ENCODE measurements at places on chromosomes 5 and 9.
A peak's percentile ranks its signal among the peaks of the same experiment; 100 is the strongest.

DNA sequence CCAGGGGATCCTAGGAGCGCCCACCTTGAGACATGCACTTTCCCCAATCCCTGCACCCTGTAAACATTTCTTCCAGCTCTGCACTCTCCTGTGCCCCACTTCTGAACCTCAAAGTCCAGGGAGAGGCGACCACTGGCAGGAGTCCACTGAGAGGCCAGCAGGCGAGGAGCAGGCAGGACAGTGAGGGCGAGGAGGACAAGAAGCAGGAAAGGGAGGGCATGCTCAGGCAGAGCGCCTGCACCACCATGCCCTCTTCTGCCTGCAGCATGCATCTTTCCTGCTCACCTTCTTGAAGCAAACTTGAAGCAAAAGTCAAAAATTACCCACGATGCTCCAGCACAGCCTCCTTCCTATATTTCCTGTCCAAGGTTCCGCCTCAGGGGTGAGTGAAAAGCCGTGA is 10.1 kb downstream of the ARSB start:
- DNase-seq, result no peak

DNA sequence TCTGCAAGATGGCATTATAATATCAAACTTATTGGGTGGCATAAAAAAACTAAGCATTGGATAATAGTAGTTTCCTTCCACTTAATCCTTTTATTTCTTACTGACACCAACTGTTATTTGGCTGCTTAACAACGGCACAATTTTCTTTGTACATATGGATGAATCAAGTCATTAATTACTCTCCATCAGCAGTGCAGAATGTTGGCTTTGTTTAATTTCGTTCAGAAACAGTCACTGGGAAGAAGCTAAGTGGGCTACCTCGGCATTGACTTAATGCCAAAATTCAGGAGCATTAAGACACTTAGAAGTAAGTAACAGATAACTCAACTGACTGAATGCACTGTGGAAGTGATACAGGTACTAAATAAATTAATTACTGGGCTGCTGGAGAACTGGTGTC is 460.4 kb downstream of the CTNND2 start:
- peak; percentile 28 for DNase-seq

GRCh38 chr5:57642698-57643097 is 160.1 kb upstream of the ACTBL2 start:
- DNase-seq, result no peak

GRCh38 chr9:114696814-114697544 is 15.0 kb upstream of the TEX48 start:
- DNase-seq, result no peak

DNA sequence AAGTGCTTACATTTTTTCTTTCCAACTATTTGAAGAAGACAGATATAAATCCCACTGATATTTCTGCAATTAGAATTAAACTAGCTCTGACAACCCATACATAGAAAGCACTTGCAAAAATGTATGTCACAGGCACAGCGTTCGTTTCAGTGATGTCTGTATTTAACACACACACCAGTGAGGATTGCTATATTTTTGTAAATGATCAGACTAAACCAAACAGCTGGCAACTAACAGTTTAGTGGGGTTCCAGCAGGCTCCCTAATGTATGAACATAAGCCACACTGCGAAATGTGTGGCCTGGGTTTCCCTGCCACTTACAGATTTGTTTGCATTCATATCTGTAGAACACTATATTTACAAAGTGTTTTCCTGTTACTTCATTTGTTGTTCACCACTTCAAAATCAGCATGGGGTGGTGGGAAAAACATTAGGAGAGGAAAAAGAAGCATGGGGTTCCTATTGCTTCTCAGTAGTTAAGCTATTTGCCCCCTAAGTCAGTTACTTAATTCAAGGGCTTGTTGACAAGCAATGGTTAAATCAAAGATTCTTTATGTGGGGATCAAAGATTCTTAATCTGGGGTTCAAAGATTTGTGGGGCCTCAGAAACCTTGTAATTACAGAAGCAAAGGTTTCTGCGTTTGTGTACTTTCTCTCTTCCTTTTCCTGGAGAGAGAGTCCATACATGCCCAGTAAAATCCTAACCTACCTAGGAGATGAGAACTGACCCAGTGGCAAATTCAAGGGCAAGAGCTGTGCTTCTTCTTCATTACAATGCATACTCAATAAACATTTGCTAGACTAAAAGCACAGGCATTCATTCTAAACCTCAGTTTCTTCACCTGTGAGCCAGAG is 27.1 kb downstream of the ZNF608 start:
- DNase-seq, result no peak

GRCh38 chr5:177994561-177995190 is 1.4 kb downstream of the PROP1 start:
- no peak for DNase-seq

GRCh38 chr5:159061179-159061796 is 38.4 kb downstream of the EBF1 start:
- DNase-seq, result no peak

GRCh38 chr9:123312306-123312877 is 43.6 kb upstream of the CRB2 start:
- no peak for DNase-seq

DNA sequence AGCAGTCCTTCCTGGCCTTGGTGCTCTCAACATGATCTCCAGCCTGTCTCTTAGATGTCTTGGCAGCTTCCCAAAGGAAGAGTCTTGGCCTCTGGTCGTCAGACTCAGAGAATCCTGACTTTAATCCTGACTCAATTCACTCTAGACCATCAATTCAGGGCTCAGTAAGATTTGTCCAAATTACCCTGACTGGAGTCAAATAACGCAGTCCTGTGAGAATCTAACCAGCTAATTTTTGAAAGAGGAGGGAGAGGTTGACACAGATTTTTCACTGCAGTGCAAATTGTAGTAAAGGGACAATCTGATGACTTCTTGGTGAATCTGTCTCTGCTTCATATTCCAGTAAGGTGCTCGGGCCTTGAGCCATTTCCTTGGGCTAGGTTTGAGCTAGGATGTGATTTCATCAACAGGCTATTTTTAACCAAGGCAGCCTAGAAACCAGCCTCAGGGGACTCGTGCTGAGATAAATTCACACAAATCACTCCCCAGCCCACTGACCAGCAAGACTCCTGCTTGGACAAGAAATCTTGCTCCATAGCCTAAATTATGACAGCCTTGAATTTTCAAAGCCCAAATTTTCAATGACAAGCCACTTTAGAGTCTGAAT is 257.4 kb downstream of the ENC1 start:
- DNase-seq, result no peak

- DNase-seq, result no peak
Measured at GRCh38 chr5:1007681-1008450, 736 bp upstream of the NKD2 start.

GRCh38 chr5:109936996-109937395 is 247.3 kb downstream of the MAN2A1 start:
- no peak for DNase-seq

- DNase-seq, result no peak
Measured at GRCh38 chr9:95511616-95511931, 5.2 kb downstream of the PTCH1 start.

DNA sequence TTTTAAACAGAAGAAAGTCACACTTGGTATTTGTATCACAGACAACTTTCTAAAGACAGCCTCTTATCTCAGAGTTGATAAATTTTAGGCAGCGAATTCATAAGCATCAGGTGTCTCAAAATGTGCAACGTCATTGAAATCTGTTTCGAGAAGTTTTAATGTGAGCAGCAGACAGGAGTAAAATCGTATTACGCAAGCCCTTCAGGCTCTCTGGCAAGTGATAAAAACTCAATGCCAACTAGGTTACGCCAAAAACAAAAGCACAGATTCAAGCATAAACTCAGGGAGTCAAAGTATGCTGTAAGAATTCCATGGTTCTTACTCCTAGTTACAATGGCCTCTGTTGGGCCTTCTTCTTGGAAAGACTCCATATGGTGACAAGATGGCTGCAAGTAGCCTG is 244.7 kb downstream of the SEMA5A start:
- no peak for DNase-seq

GRCh38 chr5:120473332-120473731 is 9.2 kb downstream of the PRR16 start:
- DNase-seq, result no peak

DNA sequence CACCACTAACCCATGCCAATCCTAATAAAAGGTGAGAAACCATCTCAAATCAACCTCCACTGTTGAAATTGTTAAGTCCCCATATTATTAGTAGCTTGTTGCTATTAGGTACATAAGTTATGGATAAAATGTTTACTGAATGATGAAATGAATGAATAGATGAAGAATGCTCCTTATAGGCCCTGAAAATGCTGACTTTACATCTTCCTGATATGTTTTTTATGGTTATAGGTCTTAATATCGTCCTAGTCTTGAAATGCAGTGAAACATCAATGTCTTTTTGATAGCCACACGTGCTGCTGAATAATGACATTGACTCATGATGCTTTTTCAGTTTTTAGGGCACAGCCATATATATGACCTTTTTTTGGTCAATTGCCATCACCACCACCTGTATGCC is 277.7 kb downstream of the SAXO1 start:
- DNase-seq, result no peak

GRCh38 chr5:176787676-176788075 is 22.7 kb upstream of the UNC5A start:
- DNase-seq, result no peak

- DNase-seq, result no peak
Measured at GRCh38 chr9:30661925-30662324, 1722.5 kb upstream of the ACO1 start.

GRCh38 chr5:8814105-8814504 is 731.8 kb downstream of the SEMA5A start:
- DNase-seq, result no peak

- no peak for DNase-seq
Measured at GRCh38 chr5:107340631-107341030, 330.1 kb downstream of the EFNA5 start.

- peak; percentile 60 for DNase-seq
Measured at GRCh38 chr5:55344392-55344992, 36.7 kb downstream of the MTREX start.

GRCh38 chr9:15909297-15909696 is 356.5 kb downstream of the CCDC171 start:
- DNase-seq, result no peak

DNA sequence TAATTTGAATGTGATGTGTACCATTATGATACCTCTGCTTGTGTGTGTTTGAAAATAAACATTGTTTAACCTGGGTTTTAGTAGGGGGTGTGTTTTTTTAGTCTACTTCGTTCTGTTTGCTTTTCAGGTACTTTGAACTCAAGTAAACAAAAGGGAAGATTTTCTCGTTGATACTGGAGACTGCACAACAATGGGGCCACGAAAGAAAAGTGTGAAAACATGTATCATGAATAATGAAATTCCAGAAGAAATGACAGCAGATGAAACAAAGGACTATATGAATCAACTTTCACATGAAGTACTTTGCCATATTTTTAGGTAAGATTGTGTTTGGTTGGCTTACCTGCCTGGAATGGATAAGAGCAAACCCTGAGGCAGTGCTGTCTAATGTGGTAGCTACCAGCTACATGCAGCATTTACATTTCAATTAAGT is 10.8 kb downstream of the FBXO38 start:
- no peak for DNase-seq

DNA sequence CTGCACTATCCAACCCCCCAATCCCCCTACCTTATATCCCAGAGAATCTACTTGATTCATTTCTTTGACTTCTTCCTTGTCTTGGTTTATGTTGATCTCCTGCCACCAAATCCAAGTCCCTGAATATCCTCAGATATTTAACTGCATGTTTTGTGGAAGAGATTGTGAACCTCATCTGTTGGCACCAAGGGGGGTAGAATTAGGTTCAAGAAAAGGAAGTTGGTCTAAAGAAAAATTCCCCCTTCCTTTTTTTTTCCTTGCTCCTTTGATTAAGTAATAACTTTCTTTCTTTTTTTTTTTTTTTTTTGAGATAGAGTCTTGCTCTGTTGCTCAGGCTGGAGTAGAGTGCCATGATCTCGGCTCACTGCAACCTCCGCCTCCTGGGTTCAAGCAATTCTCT is 526 bp upstream of the CD14 start:
- DNase-seq, result no peak

GRCh38 chr9:95124582-95125367 is 192.7 kb downstream of the FANCC start:
- no peak for DNase-seq

GRCh38 chr5:76700571-76700970 is 15.4 kb upstream of the F2R start:
- no peak for DNase-seq

DNA sequence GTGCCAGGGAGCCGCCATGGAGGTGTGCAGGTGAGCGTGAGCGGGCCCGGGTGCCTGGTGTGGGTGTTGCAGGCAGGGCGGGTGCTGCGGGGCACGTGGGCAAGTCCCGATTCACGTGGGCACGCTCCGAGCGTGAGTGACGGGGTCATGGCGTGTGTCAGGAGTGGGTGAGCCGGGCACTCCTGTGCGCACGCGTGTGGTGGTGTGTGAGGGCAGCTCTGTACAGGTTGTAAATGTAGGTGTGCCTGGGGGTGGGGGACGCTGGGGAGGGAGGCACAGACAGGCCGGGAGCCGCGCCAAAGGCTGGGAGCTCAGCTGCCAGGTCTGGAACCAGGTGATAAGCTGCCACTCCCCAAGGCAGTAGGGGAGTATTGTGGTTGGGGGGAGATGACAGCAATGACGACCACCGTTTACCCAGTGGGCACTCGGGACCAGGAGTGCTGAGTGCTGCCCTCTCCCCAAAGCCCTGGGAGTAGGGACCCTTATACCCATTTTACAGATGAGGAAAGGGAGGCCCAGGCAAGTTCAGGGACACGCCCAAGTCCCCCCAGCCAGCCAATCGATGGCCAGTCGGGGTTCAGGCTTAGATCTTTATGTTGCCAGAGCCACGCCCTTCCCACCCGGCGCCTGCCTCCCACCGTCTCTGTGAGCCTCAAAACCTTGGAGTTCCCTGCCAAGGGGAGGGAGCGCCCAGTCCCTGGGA is 9.6 kb downstream of the NCS1 start:
- DNase-seq, result no peak

DNA sequence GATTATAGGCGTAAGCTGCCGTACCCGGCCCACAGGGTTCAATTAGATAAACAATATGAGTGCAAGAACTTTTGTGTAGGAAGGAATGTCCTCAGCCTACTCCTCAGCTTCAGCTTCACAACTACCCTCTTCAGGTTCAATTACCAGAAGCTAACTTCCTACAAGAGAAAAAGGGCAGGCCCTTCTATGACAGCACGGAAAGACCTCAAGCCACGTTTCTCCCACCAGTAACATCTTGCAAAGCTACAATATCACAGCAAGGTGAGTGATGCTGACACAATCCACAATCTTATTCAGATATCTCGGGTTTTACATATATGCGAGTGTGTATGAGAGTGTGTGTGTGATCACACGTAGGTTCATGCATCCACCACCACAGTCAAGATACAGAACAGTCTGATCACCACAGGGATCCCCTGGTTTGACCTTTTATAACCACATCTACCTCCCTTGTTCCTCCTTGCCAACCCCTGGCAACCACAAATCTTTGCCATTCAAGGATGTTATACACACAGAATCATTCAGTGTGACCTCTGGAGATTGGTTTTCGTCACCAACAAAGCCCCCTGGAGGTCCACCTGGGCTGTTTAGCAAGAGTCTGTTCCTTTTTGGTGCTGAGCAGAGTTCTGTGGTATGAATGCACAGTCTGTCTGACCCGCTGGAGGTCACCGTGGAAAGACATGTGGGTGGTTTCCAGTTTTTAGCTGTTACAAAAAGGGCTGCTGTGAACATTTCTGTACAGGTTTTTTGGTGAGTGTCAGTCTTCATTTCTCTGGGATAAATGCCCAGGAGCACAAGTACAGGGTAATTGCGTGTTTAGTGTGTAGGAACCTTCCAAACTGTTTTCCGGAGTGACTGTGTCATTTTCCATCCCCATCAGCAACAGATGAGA is 38.2 kb downstream of the IPPK start:
- no peak for DNase-seq

GRCh38 chr5:113546703-113547183 is 33.2 kb downstream of the YTHDC2 start:
- no peak for DNase-seq

- DNase-seq, result no peak
Measured at GRCh38 chr9:124309667-124310084, 51.9 kb downstream of the NEK6 start.

Measured in NCI-H2171 treated with DMSO at 0.1 percent for 48 hours (cell line).